Left hindlimb (tissue), 1 donor: ENCODE measurements at places on chromosomes 5 and 9.

DNA sequence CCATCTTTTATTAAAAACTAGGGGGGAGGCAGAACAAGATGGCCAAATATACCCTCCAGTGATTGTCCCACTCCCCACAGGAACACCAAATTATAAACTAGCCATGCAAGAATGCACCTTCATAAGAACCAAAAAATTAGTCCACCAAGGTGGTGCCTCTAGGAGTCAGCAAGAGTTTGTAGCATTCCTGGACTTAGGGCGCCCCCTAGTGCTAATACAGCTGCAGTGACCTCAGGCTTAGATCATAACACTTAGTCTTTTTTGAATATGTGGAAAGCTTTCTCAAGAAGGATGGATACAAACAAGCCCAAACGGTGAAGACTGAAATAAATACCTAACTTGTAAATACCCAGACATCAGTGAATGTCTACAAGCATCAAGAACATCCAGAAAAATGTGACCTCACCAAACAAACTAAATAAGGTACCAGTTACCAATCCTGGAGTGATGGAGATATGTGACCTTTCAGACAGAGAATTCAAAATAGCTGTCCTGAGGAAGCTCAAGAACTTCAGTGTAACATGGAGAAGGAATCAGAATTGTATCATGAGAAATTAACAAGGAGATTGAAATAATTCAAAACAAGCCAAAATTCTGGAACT, 19.3 kb downstream of the PPIP5K2 start:
- peak; percentile 62 for DNase-seq

- DNase-seq = no peak
These were observed 187.1 kb downstream of the PCSK5 start for GRCh38 chr9:76077537-76077936.

DNA sequence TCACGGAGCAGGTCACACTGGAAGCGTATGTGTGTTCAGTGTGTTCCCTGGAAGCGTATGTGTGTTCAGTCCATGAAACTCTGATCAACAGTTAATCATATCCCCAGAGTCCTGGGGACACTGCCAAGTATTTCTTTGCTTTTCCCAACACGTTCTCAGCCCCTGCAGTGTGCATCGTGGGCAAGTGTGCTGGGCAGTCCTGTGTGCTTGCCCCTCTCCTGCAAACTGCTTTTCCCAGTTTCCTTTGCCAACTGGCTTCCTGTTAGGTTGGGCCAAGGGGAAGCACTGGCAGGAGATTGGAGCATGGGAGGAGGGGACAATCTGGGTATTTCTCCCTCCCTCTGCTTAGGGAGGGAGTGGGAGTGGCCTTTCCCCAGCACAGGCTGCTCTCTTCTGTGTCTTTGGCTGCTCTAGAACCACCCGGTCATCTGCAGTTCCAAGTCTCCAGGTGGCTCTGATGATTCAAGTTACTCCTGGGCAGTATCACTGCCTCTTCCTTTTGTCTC, 36.8 kb upstream of the NEK6 start:
- DNase-seq = no peak

DNA sequence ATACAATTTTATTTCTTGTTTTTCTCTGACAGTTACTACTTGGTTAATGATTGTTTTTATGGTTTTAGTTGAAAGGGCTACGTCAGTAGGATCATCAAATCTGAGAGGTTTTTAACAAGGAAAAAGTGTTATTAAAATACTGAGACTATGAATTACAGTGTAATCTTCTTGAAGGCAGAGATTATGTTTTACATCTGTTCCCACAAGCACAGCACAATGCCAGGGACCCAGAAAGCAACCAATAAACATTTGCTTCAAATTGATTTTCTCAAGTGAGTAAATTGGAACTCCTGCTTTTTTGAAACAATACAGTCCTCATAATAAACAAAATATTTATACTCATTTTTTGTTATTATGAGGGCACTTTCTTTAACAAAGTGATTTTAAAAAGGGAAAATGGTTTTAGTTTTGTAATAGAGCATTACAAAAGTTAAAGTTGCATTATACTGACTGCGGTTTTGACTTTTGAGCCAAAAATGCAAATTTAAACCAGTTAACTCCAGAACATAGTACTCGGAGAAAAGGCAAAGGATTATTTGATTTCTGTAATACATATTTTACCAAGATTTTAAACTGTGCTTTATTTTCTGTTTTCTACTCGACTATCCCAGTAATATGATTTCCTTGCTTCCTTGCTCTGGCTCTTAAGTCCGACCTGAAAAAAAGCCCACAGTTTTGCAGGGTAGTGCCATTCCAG, 176.9 kb downstream of the GDNF start:
- no peak for DNase-seq

GRCh38 chr5:8196061-8196460, 327.1 kb downstream of the MTRR start:
- DNase-seq = no peak

- no peak for DNase-seq
These were observed 64.5 kb downstream of the FBXL7 start for GRCh38 chr5:15564523-15564922.

- no peak for DNase-seq
These were observed 5.5 kb downstream of the ANAPC2 start for GRCh38 chr9:137182836-137183235.

DNA sequence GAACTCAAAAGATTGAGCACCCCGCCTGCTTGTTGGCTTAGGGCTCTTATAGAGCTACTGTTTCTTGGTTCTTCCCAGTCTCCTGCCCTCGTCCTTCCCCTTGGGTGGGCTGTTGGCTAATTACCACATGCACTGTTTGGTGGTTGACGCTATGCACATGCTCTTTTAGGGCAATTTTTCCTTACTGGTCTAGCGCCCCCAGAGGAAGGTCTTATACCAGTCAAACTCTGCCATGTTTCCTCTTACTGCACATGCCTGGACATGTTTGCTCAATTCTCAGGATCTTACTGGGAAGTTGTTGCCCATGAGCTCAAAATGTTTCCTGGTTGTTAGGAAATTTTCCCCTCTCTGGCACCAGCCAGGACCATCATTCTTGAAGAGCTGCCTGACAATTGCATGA, 101.9 kb downstream of the SLC28A3 start:
- no peak for DNase-seq

GRCh38 chr5:124160265-124160664, 586.2 kb downstream of the ZNF608 start:
- DNase-seq = no peak

GRCh38 chr5:87401626-87402025, 11.1 kb downstream of the CCNH start:
- DNase-seq = no peak

DNA sequence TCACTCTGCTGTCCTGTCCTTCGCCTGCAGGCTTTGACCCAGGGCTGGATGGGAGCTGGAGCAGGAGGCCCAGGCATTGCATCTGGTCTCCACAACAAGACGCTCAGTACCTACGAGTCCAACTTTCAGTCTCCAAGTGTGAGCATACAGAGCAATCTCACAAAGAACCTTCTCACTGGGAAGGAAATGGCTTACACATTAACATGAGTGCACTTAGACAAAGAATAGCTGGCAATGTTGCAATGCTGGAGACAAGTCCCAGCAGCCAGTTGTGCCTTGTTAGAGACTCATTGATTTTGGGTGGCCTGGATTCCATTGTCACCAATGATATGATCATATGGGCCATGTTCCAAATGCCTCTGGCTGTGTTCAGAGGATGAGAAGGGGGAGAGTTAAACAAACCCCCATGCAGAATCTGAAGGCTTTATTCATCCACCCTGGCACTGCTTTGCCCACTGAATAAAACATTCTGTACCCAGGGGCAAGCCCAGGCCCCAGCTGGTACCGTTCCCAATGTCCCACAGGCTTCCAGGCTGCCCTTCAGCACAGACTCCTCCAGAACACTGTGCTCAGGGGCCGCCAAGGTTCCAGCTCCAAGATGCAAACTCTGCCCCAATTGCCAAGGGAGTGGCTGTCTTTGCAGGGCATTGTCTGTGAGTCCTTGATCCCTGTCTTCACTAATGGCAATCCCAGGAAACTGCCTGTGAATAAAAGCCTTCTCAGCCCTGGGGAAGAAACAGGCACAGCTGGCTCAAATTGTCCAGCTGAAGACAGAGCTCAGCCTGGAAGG, 185.5 kb downstream of the HSD17B3 start:
- DNase-seq = no peak

- no peak for DNase-seq
These were observed 893 bp upstream of the ABLIM3 start for GRCh38 chr5:149140197-149141002.

DNA sequence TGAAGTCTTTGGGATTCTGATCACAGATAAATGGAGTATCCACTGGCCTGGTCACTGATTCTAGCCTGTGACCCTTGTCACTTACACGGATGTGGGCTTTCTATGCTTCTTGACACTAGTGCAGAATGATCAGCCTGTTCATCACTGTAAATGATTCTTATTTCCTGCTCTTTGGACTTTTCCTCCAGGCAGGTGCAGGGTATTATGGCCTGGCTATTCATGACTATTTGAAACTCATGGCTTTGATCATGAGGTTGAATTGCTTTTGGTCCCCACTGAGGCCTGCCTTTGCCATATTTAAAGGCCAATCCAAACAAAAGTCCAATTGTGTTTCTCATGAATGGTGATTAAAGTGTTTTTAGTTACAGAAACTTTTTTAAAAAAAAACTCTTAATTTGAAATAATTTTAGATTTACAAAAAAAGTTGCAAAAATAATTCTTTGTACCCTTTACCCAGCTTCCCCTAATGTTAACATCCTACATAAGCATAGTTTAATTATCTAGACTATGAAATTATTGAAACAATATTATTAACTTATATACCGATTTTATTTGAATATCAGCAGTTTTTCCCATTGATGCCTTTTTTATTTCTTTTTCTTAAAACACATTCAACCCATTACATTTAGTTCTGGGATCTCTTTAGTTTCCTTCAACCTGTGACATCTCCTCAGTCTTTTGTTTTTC, 68.1 kb downstream of the GALNT10 start:
- no peak for DNase-seq

DNA sequence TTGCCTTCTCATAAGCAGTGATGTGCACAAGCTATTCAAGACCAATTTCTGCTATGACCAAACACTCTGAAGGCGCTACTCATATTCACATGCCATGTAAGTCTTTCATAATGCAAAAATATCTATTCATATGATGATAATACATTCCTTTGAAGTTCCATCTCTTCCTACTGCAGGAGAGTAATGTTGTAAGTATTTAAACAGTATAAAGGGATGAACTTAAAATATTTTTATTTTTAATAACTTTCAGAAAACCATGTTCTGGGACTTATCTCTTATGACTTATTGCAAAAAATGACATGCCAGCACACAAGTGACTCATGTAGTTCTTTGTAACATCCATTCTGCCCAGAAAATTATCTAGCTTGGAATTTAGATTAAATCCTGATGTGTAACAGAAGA, 376.4 kb downstream of the KCTD16 start:
- no peak for DNase-seq

DNA sequence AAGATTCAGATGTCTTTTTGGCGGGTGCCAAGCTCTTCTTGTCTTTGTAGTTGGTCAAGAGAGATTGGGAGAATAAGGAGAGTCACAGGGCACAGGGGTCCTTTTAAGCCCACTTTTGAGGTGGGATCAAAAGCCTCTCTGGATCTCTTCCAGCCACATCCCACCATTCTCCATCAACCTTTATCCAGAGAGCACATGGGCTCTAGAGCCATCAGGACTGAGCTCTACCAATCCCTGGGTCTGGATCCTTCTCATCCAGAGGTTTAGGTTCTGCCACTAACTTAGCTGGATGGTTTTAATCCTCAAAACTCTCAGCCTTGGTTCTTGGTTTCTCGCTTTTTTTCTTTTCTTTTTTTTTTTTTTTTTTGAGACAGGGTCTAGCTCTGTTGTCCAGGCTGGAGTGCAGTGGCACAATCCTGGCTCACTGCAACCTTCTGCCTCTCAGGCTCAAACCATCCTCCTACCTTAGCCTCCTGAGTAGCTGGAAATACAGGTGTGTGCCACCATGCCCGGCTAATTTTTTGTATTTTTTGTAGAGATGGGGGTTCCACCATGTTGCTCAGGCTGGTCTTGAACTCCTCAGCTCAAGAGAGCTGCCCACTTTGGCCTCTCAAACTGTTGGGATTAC, 44.6 kb upstream of the MATR3 start:
- DNase-seq = no peak

DNA sequence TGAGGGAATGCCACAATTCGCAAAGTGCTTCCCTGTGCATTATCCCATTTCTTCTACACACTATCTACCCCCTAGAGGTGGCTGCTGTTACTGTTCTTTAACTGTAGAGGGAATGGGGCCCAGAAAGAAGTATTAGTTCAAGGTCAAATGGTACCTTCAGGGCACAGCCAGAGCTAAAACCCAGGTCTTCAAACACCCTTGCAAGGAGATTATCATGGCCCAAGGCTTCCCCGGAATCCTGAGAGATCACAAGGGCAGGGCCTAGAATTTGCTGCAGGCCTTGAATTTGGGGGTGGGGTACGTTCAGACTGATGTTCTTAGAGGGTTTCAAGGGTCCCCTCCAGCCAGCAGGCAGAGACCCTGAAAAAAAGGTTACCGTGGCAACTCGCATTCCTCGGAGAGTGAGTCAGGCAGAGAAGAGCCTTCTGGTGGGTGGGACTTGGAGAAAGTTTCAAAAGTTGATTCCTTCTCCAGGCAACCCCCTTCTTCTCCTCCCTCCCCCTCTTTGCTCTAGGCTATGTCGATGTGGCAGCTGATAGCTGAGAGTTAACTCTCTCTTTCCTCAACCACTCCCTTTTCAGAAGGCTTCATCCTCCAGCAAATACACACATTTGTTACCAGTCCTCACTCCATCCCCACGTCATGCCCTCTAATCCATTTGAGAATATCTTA, 1.9 kb downstream of the SPARC start:
- peak; percentile 92 for DNase-seq
